ENCODE measurements at places on chromosomes 5 and 9.

DNA sequence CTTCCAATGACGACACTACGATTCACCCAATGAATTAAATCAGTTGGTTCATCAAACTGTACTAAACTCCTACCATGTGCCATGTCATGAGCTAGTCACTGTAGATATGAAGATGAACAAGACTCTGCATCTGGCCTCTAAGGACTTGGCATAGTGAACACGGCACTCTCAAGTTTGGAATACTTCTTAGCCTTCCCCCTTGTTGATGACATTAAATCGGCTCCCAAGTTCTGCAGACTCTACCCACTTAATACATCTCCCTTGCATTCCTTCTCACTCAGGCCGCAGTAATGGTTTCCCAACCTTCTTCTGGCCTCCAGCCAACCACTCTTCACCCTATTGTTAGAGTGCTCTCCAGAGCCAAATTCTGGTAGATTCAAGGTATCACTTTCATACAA is 184.7 kb downstream of the MAPKAP1 start:
- no peak for DNase-seq

GRCh38 chr5:36854402-36855140 is 22.0 kb upstream of the NIPBL start:
- DNase-seq = no peak

GRCh38 chr5:81192373-81192750 is 40.8 kb upstream of the CKMT2 start:
- no peak for DNase-seq

GRCh38 chr5:109546461-109546860 is 136.7 kb upstream of the PJA2 start:
- DNase-seq = no peak

DNA sequence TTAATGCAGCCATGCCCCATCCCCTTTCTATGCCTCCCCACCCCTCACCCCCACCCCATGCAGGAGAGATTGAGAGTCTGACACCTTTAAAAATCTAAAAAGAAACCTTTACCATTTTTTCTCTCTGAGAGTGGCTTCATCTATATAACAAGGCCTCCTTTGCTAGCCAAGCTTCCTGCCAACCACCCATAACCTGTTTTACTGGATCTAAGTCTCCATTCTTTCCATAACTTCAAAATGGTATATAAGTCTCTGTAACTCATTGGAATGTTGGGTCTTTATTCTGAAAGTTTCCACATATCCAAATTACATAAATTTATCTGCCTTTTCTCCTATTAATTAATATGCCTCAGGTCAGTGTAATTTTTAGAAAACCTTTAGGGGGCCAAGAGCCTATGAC is 1174.0 kb downstream of the MAT2B start:
- no peak for DNase-seq

DNA sequence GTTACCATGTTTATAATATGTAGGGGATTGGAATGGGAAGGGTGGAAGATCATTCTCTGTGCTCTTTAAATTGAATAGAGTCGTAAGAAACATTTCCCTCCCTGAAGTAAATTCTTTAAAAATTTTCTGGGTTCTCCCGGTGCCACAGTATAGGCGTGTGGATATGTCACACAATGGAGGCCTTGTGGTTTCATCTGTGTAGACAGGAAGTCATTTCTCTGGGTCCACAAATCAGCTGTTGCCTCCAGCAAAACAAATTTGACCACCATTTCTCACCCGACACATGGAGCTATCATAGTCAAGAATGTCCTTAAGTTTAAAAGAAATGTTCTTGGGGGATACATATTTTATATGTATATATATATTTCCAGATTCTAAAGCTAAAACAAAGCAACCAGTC is 17.4 kb downstream of the CEP78 start:
- DNase-seq = no peak

GRCh38 chr5:90644132-90644531 is 85.5 kb downstream of the ADGRV1 start:
- DNase-seq = no peak

- DNase-seq = no peak
Observed at GRCh38 chr5:177350776-177351391, 584 bp downstream of the LMAN2 start.

GRCh38 chr5:60445921-60446320 is 254.0 kb downstream of the DEPDC1B start:
- DNase-seq = no peak

DNA sequence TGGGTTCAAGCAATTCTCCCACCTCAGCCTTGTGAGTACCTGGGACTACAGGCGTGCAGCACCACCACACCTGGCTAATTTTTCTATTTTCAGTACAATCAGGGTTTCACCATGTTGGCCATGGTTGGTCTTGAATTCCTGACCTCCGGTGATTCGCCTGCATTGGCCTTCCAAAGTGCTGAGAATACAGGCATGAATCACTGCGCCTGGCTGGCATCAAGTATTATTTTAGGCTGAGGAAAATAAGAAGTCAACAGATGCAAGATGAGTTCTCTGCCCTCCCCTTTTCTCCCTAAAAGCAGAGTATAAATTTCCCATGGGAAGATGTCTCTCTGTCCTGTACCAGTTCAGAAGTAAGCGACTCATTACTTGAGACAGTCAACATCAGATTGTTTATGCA is 71.5 kb downstream of the ELAVL2 start:
- no peak for DNase-seq

DNA sequence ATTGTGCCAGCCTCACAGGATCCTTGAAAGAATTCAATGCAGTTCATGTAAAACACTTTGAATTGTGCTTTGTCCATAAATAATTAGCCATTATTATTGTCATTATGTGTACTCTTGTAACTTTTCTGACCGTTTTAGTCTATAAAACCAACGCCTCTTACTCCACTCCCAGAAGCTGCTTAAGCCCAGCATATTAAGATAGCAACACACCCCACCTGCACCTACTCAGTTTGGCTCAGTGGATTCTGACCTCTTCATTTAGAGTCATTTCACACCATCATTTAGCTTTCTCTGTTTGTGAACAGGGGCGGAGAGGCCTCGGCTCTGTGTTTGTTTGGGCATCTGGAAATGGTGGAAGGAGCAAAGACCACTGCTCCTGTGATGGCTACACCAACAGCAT is 205.1 kb downstream of the PCSK5 start:
- DNase-seq = no peak

- DNase-seq = no peak
Observed at GRCh38 chr9:81823672-81824554, 104.3 kb upstream of the SPATA31D4 start.

GRCh38 chr5:175418251-175418650 is 25.7 kb downstream of the DRD1 start:
- DNase-seq = no peak

DNA sequence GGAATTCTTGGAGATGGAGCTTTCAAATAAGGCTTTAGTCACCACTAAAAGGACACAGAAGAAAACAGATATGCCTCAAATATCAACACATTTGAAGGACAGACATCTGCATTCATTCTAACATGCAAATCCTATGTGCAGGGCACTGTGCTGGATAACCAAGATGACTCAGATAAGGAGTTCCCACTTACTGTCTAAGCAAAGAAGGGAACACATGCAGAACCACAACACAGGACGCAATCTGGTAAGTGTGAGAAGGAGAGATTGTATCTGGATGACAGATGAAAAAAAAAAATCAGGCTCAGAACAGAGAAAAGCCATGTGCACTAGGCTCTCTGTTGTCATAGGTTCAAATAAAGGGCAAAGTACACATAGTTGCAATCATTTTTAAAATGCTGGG is 42.5 kb downstream of the ELAVL2 start:
- no peak for DNase-seq

DNA sequence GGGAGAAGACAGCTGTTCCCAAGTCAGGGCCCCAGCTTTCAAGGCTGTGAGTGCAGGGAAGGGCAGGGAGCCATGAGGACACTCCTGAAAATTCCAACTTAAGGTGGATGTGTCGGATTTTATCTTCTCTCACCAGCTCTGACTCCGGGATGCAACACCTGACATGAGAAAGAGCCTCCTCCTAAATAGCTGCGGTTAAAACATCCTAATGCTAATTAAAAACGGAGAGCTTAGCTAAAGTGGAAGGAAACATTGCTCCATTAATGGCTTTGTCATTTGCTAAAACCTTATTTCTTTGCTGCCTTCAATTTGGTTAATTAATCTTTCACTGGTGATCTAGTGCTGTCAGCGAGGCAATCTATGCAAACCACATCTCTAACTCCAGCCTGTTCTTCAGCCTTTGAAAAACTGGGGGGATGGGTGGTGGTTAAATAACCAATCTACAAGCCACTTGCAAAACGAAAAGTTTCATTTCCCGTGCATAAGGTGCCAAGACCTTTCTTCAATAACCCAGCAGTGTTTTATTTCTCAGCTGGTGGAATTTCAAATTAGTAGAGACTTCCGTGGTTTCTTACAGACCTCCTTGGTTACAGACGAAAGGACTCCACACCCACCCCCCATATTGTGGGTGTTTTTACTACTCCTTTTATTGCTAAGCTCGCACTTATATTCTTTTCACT is 379.6 kb downstream of the MLLT3 start:
- no peak for DNase-seq

GRCh38 chr5:169717288-169717687 is 80.2 kb downstream of the DOCK2 start:
- DNase-seq = no peak

DNA sequence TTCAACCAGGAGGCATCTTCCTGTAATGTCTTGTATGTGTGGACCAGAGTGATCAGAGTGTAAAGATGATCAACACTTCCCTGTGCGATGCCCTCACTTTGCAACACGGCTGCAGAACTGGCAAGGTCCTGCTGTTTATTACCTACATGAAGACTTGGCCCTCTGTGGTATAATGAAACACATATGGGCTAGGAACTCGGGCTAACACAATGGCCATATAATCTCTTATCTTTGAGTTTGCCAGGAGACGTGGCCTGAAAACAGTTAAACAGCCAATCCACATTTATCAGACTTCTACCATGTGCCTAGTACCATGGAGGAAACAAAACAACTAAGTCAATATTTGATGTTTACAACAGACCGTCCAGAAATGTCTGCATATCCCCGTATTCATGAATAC is 145.5 kb downstream of the ZNF462 start:
- DNase-seq = no peak

GRCh38 chr9:91914404-91914803 is 35.6 kb downstream of the ROR2 start:
- no peak for DNase-seq

- DNase-seq = no peak
Observed at GRCh38 chr9:86200599-86201162, 58.8 kb downstream of the C9orf153 start.

GRCh38 chr9:5720151-5720550 is 91.2 kb downstream of the RIC1 start:
- DNase-seq = no peak

DNA sequence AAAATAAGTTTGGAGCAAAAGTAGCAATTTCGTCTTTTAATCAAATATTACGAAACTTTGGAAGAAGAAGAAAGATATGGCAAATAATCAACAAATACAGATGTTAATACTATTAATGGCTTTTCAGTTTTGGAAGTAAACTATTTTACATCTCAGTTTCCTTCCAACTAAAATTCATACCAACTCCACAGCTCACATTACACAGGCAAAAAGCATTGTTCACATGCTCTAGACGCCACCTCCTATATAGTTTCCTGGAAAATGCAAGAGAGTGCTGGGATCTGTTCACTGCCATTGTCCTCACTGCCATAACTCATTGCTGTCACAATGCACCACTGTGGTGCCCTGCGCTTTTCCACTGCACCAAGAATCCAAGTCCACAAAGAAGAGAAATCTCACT is 149.0 kb upstream of the FTMT start:
- DNase-seq = no peak

DNA sequence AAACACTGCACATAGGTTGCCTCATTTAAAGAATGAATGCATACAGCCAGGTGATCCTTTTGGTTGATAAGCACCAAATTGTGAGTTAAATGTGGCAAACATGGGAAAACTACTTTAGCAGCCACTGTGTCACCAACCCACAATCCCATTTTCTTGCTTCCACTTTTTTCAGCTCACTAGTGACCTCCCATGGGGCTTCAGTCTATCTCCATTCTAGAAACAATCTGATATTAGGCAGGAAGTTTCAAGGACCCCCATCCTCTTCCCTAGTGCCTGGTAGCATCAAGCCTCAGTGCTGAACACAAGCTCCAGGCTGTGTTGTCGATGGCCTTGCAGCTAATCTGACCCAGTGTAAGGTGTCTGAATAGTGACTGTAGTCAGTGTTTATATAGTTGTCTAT is 66.2 kb downstream of the PLPPR1 start:
- no peak for DNase-seq

DNA sequence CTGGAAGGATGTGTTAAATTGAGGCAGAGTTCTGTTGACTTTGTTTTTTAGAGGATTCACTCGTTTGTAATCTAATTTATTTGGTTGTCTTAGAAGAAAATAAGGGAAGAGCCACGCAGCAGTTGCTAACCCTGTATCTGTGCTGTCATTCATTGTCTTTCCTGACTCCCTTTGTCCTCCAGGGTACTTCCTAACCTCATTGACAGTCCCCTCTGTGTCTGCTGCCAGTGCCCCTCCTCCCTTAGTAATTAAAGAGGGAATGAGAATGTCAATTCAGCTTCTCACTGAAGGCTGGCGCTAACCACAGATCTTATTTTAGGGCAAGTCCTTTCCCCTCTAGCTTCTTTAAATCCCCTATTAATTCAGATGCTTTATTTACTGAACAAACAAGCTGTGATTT is 84.0 kb downstream of the MAST4 start:
- DNase-seq = no peak

DNA sequence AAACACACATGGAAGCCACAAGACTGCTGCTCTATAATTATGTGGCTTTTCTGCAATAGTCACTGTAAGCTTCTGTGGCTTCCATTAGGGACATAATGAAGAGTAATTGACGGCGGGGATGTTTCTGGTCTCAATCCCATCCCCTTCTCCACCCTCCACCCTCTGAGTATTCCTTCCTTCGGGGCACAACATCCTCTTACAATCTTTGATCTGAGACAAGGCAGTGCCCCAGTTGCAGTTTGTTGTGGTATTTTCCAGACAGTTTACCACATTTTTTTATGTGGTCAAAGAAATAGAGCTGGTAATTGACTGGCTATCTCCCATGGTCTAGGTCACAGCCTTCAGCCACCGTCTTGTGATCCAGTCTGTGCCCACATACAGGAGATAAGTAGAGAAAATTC is 277.7 kb downstream of the NR2F1-AS1 start:
- DNase-seq = no peak

- DNase-seq = no peak
Observed at GRCh38 chr5:156800929-156801328, 49.2 kb upstream of the PPP1R2B start.

- no peak for DNase-seq
Observed at GRCh38 chr5:128241051-128241695, 157.6 kb downstream of the SLC12A2 start.

- DNase-seq = no peak
Observed at GRCh38 chr9:137986268-137987099, 108.9 kb downstream of the CACNA1B start.

- DNase-seq = no peak
Observed at GRCh38 chr9:91148306-91148705, 213.4 kb downstream of the AUH start.

GRCh38 chr5:121377461-121377860 is 474.2 kb upstream of the FTMT start:
- DNase-seq = no peak
